ENCODE measurements at places on chromosomes 3 and 15. TPM values are rescaled to one million over a fixed set of nuclear protein-coding genes. Genes with fewer than 3 reads are reported as not detected.

DNA sequence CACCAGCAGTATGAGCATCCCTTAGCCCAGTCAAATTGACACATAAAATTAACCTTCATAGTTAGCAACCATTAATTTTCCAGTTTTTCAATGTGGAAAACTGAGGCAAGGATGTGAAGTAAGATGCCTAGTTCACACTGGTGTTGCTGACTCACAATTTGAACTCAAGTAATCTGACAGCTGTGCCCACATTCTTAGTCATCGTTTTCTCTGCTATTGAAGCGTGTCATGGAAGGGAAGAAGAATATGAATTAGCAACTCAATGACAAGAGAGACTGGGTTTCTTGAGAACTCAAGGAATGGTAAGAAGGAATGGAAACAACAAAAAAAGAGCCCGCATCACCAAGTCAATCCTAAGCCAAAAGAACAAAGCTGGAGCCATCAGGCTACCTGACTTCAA is 261.4 kb downstream of the EPHA3 start:
- DNase-seq: no peak

- DNase-seq: no peak
Observed at GRCh38 chr3:25870452-25870851, 80.6 kb downstream of the OXSM start.

DNA sequence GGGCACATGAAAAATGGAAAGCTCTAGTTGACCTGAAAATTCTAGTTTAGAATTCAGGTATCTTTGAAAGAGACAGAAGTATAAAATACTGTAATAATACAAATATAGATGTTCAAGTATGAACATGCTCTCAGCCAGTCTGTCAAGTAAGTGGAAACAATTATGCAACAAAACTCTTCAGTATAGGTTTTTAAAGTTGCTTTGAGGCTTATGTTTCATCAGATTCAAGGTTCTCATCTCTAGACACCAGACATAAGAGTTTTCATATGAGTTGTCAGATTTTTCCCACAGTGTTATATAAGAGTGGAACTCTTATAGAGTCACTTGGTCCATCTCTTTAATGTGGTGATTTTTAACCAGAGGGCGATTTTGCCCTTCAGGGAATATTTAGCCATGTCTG is 22.0 kb downstream of the CMSS1 start:
- DNase-seq: no peak

DNA sequence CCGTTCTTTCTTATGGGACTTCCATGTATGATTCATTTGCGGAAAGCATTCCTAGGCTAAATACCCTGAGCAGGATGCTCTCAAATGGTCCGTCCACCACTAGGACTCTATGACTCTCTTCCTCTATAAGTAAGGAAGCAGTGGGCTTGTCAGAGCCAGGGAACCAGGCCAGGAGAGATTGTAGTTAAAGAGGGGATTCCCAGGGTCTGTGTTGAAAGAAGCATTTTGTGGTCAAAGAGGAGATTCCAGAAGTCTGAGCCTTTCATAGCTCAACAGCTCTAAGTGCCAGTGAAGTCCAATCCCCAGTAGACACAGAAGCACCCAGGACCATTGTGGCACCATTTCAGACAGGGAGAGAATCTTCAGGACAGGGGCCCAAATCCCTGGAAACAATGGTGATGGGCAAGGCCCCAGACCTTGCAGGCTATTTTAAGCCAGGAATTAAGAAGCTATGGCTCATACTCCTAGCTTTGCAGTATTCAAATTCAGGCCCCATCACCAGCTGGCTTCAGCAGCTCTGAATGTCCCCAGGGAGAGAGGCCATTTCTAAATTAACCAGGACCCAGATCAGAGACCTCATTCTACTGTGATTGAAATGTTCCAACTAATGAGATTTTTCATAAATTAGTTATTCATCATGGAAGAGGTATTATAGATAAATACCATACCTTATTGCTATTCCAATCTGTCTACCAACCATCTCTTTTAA is 81.7 kb downstream of the CD47 start:
- DNase-seq: no peak

GRCh38 chr3:10753964-10754363 is 62.1 kb upstream of the SLC6A11 start:
- DNase-seq: no peak

GRCh38 chr3:138206196-138206595 is 19.1 kb downstream of the ARMC8 start:
- no peak for DNase-seq

DNA sequence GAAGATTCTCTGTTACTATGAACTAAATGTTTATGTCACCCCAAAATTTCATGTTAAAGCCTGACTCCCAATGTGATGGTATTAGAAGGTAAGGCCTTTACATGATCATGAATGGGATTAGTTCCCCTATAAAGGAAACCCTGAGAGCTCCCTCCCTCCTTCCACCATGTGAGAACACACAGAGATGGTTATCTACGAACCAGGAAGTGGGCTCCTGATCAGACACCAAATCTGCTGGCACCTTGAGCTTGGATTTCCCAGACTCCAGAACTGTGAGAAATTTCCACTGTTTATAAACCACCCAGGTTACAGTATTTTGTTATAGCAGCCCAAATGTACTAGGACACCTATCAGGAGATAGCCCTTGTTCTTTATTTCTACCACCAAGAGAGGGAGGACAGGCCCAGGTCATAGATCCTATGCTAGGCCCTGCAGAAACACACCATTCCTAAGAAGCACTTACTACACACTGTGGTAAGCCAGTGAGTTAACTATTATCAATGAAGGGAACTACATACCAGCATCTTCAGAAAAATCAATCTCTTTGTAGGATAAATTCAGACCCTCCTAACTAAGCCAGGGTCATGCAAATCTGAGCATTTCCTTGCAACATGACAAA is 59.0 kb downstream of the PRKAR2A start:
- no peak for DNase-seq

- no peak for DNase-seq
Observed at GRCh38 chr3:147420353-147421183, 11.4 kb downstream of the ZIC1 start.

The TMEM89 gene
- not detected for total RNA-seq
